ENCODE measurements at places on chromosomes 1 and 21. TPM values are rescaled to one million over a fixed set of nuclear protein-coding genes. Genes with fewer than 3 reads are reported as not detected.

CAPN8 gene
- total RNA-seq = not detected

AKR1A1 gene
- total RNA-seq = 103 TPM

TNFRSF4 gene
- total RNA-seq = 0.24 TPM

SPRR2A gene
- total RNA-seq = not detected

TGFB2 gene
- total RNA-seq = 17.0 TPM

FCRL1 gene
- not detected for total RNA-seq

SLC25A44 gene
- 15.9 TPM for total RNA-seq

RRP1 gene
- 21.4 TPM for total RNA-seq

BMP8B gene
- total RNA-seq = not detected

ILDR2 gene
- not detected for total RNA-seq

TSSK3 gene
- total RNA-seq = 1.6 TPM

ZBTB17 gene
- 36.2 TPM for total RNA-seq

AVPR1B gene
- total RNA-seq = not detected

ANXA9 gene
- 0.16 TPM for total RNA-seq

PTGFRN gene
- total RNA-seq = 54.5 TPM

RGS7 gene
- 1.3 TPM for total RNA-seq

PLPPR4 gene
- 8.8 TPM for total RNA-seq

FBXO2 gene
- 1.8 TPM for total RNA-seq

CLEC20A gene
- total RNA-seq = not detected

C4BPA gene
- total RNA-seq = not detected

PDC gene
- total RNA-seq = not detected
